ENCODE measurements at places on chromosomes 3 and 15.

DNA sequence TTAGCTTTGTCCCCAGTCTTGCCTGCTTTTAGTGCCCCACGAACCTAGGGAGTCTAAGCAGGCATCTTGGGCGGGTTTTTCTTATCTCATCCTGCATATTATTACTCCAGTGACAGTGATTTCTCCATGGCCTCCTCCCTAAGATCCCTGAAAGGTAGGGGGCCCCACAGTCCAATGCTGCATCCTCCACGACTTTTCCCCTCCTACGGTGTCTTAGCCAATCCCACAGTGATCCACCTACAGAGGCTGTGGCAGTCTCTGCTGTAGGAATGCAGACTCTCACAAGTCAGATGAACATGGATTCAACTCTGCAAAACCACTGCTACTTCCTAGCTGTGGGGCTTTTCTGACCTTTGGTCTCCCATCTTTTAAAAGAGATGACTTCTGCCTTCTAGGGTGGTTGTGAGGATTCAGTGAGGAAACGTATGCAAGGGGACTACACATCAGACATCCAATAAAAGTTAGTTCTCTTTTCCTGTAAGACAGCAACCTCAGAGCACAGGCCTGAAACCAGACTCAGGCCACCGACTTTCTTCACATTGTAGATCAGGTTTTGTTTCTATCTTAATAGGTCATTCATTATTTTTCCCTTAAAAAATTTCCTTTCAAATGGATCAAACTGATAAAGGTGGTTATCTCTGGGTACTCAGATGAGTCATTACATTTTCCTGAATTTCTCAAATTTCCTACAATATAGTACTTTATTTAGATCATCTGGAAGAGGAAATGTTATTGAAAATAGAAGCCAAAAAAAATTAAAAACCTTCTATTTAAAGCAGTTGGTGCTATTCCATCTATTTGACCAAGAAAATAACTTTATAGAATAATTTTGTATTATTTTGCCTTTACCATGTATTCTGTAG, 23.2 kb downstream of the ILDR1 start:
- no peak for DNase-seq

DNA sequence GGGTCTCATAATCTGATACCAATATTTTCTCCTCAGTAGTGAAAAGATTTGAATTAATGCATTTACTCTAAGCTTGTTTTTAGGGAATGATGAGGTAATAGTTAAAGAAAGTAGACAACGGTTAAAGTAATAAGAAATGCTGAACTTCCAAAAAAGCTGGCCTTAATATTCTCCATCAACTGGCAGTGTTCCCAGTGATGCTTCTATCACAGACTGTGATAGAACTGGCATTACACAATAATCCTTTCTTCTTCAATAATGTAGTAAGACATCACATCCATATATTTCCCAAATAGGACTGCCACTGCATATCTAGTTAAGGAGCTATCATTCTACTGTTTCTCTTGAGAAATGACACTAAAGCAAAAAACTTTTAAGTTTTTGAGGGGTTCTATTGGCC, 188.7 kb downstream of the IL5RA start:
- DNase-seq: no peak

- no peak for DNase-seq
These were observed 56.2 kb upstream of the LPP start for GRCh38 chr3:188097791-188098190.

DNA sequence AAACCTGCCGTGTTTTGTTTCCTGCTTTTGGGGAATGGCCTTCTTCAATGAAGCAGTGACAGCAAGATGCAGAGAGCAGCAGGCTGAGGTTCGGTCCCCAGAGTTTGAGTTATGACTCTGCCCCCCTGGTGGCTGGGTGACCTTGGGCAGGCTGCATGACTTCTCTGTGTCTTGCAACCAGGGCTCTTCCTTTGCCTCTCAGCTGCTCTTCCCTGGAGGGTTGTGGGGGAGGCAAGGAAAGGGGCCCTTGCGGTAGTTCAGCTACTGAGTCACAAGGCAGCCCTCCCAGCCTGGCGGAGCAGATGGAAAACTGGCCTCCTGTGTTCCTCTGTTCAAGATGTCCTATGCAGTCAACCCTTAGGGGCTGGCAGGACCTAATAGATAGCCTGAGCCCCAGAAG, 17.1 kb downstream of the CTXND1 start:
- DNase-seq: no peak

DNA sequence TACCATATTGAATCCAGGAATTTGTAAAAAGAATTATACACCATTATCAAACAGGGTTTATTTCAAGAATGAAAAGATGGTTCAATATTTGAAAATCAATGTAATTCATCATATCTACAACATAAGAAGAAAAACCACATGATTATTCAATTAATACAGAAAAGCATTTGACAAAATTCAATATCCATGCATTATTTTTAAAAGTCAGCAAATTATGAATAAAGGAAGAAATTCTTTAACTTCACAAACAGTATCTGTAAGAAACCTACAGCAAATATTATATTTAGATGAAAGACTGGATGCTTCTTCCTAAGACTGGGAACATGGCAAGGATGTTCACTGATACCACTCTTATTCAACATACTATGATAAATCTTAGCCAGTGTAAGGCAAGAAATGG, 41.3 kb upstream of the TCAIM start:
- DNase-seq: no peak
